BE2C (cell line): ENCODE measurements at places on chromosomes 2 and 18.

DNA sequence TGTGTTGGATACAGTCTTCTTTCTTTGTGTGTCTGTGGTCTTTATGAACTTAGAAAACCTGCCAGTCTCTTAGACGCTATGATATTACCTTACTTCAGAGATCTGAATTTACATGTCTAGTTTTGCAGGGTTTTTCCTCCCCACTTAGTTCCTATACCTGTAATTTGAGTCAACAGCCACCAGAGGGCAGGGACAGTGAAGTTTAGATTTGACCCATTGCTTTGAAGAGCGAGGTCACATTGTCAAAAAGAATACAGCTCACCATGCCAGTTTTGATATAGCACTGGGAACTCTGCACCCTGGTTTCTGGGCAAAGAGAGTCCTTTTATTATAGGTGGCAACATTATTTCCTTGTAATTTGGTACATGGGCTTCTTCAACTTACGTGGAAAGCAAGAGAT, 102.3 kb downstream of the MAPK4 start:
- no peak for DNase-seq

DNA sequence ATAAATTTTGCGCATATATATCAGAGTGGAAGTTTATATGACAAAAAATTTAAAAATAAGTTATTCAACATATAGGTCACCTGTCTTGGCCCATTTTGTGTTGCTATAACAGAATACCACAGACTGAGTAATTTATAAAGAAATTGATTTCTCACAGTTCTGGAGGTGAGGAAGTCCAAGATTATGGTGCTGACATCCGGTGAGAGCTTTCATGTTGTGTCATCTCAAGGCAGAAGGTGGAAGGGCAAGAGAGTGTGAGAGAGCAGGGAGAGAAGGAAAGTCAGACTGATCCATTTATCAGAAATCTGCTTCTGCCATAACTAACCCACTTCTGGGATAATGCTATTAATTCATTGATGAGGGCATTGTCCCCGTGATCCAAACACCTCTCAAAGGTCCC, 9.0 kb upstream of the FEZ2 start:
- no peak for DNase-seq

GRCh38 chr2:60945341-60945740, 64.0 kb downstream of the REL start:
- no peak for DNase-seq

GRCh38 chr2:224101820-224102630, 62.9 kb upstream of the SERPINE2 start:
- no peak for DNase-seq

GRCh38 chr2:218043701-218044109, 25.3 kb upstream of the RUFY4 start:
- DNase-seq: no peak

GRCh38 chr18:7047336-7047735, 70.3 kb downstream of the LAMA1 start:
- no peak for DNase-seq

DNA sequence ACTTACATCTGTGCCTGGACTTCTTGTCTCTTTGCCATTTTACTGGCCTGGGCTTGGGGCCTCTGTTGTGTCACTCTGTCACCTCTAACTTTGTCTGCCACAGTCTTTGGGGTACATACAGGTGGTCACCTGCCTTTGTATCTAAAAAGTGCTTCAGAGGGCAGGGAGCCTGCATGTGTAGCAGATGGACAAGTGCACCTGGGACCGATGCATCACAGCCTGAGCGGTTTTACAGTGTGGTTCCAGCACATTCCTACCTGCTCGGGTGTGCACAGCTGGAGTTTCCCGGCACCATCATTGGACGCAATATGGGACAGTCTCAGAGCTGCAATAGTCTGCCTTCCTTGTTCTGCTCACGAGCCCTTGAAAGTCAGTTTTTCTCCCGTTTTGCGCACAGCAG, 249.8 kb upstream of the RAB12 start:
- no peak for DNase-seq

DNA sequence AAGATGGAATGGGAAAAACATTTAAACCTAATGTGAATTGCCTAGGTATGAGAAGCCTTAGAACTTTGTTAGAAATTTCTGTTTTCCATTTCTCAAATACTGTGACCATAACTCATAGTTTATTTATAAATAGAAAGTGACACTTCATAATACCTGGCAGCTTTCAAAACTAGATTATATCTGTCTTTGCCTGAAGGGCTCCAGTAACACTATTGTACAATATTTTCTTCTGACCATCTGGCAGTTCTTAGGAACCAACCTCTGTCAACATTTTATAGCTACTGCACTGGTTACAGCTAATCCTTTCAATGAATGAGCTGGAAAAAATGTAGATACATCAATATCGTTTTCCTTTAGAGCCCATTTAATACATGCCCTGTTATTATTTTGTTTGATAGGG, 237.4 kb downstream of the CAMKMT start:
- DNase-seq: no peak

GRCh38 chr2:44104855-44105271, 63.8 kb upstream of the PPM1B start:
- DNase-seq: no peak
